ENCODE measurements at places on chromosomes 1 and 21. TPM values are rescaled to one million over a fixed set of nuclear protein-coding genes. Genes with fewer than 3 reads are reported as not detected.

GRCh38 chr1:56153276-56153675 lies 426.1 kb downstream of the PLPP3 start:
- no peak for DNase-seq

- DNase-seq: no peak
Measured at GRCh38 chr1:24639881-24640280, 3.2 kb upstream of the SRRM1 start.

DNA sequence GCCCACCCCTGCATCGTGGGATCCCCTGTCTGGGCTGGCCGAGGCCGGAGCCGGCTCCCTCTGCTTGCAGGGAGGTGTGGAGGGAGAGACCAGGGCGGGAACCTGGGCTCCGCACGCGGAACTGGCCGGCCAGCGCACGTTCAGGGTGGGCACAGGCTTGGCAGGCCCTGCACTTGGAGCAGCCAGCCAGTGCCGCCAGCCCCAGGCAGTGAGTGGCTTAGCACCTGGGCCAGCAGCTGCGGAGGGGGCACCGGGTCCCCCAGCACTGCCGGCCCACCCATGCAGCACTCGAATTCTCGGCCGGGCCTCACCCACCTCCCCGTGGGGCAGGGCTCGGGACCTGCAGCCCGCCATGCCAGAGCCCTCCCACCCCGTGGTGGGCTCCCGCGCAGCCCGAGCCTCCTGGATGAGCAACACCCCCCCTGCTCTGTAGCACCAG lies 422.6 kb downstream of the AMY1C start:
- no peak for DNase-seq

DNA sequence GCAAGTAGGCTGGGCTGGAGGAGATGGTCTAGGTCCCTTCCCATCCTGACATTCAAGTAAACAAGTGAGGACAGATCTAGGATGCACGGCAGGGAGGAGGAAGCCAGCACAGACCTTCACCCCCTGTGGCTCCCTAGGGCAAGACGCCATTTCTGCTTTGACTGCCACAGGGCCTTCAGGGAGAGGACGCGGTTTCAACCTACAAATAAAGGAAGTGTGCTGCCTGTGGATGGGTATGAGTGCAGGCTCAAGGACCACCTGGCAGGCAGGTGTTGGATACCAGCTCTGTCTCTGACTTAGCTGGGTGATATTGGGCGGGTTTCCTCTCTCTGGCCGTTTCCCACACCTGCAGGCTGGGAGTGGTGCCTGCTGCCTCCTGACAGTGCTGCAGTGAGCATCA lies 16.2 kb downstream of the SLC2A1 start:
- no peak for DNase-seq

GRCh38 chr1:83796409-83796808 lies 202.5 kb downstream of the TTLL7 start:
- DNase-seq: no peak

GRCh38 chr1:121587777-121588176 lies 403.0 kb downstream of the SRGAP2C start:
- DNase-seq: peak; percentile 3

- no peak for DNase-seq
Measured at GRCh38 chr21:44301141-44301540, 1.3 kb downstream of the PFKL start.

- DNase-seq: no peak
Measured at GRCh38 chr1:235558621-235559169, 54.4 kb upstream of the B3GALNT2 start.

DNA sequence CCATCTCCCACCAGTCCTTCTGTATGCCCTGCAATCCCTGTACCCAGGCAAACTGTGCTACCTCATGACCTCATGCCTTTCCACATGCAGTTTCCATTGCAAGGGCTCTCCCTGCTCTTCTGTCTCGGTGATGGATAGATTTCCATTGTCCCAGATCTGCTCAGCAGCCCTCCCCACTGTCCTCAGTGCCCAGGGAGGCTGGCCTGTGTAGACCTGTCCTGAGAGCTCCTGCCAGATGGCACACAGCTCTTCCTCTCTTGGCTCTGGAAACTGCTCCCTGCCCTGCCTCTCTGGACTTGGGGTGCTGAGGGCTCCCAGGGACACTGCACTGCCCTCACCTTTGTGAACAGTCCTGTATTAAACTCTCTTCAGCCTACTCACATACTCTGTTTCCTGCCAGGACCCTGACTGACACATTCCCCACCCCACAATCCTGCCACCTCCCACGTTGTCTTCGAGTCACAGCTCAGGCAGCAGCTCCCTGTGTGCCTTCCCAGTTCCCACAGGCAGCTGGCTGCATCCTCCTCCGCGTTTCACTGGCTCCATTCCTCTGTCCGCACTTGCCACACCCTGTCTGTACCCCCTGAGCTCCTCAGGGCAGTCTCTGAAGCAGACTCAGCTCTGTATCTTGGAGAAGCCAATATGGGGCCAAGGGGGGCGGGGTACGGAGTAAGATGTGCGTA lies 57.0 kb downstream of the SPATA46 start:
- DNase-seq: no peak

DNA sequence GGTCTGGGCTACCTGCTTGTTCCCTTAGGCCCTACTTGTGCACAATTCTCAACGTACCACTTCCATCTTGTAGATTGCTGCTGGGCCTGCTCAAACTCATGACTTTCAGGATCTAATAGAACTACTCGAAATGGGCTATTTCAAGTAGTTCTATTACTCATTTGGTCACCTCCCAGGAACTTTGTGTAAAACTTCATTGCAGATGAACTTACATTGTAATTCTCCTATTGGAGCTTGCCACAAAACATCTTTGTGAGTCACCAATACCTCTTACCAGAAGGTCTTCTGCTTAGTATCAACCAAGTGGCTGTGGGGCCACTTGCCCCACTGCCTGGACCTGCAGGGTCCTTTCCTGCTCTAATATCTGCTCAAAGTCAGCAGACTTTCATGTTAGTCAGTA lies 10.7 kb upstream of the MYOCOS start:
- DNase-seq: no peak

GRCh38 chr1:59214248-59215208 lies 82.4 kb upstream of the FGGY start:
- DNase-seq: peak; percentile 77

DNA sequence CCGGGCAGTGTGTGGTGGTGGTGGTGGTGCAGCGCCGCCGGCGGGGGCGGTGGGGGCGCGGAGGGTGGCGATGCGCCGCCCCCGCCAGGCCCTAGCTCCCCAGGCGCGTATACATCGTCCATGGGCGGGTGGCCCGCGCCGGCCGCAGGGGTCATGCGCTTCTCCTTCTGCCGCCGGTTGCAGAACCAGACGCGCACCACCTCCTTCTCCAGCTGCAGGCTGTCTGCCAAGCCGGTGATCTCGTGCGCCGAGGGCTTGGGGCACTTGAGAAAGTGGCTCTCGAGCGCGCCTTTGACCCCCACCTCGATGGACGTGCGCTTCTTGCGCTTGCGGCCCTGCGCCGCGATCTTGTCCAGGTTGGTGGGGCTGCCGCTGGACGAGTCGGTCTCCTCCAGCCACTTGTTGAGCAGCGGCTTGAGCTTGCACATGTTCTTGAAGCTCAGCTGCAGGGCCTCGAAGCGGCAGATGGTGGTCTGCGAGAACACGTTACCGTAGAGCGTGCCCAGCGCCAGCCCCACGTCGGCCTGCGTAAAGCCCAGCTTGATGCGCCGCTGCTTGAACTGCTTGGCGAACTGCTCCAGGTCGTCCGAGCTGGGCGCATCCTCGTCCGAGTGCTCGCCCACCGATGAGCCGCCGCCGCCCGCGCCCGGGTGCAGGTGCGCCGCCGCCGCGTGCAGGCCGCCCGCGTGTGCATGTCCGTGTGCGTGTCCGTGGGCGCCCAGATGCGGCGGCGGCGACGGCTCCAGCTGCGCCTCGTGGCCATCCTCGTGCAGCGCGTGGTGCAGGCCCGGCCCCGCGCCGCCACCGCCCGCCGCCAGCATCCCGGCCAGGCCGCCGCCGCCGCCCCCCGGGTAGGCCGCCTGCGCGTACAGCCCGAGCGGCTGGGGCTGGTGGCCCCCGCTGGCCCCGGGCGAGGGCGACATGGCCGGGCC lies 926 bp downstream of the POU3F1 start:
- no peak for DNase-seq

DNA sequence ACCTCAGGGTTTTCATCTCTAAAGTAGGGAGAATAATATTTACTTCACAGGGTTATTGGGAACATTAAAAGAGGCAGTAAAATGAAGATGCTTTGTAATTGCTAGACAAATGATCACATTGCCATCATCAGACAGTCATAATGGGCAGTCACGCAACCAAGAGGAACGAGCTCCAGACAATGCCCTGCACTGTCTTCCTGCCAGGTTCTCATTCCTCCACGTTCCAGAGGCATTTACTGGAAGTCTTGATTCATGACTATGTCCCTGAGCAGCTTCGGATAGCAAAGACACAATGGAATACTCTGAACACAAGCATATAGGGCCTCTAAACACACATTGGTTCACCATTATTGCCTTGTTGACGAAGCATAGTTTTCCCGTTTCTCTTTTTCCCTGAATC lies 389.7 kb downstream of the NTNG1 start:
- no peak for DNase-seq

DNA sequence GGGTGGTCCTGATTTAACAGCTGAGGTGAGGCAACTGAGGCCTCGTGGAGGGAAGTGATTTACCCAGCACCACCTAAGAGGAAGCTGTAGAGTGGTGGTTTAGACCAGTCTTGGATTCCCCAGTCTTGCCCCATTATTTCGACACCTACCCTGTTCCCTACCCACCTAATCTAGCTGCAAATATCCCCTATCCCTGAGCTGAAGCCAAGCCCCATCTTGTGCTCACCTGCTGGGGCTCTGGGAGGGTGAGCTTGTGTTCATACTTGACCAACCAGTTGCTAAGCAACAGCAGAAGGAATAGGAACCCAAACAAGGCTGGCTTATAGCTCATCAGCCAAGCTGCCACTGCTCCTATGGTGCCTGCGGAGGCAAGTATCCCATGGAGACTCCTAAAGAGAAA lies 2.0 kb downstream of the TEX46 start:
- DNase-seq: peak; percentile 64

The JUN gene
- total RNA-seq: 382 TPM

The CHIA gene
- 3.9 TPM for total RNA-seq

The NES gene
- total RNA-seq: 14.0 TPM

The PDC gene
- total RNA-seq: not detected

The CFHR1 gene
- total RNA-seq: not detected

The RIIAD1 gene
- total RNA-seq: not detected

The PRDM16 gene
- total RNA-seq: 32.2 TPM

The LAMC2 gene
- 13.0 TPM for total RNA-seq

The HAO2 gene
- not detected for total RNA-seq

The KLF17 gene
- total RNA-seq: not detected
